ENCODE measurements at places on chromosomes 2 and 18.

- DNase-seq = no peak
These were observed 293.6 kb upstream of the TNP1 start for GRCh38 chr2:217153510-217153909.

- DNase-seq = no peak
These were observed 626.8 kb upstream of the ZEB2 start for GRCh38 chr2:145146691-145147090.

DNA sequence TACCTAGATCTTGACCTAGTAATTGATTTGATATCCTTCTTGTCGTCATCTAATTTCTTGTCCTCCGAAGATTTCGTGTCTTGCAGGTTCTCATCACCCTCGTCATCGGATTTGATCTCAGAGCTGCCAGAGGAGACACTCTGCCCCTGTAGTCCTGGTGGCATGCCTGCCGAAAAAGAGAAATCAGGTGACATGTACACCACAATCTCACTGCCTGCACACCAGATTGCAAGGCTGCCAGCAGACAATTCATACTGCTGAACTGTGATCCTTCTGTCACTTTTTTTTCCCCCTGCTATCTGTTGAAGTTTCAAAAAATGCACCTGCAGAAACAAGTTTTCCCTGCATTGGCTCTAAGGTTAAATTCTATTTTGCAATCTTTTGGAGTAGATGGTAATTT lies 273.2 kb upstream of the CCDC68 start:
- DNase-seq = no peak

DNA sequence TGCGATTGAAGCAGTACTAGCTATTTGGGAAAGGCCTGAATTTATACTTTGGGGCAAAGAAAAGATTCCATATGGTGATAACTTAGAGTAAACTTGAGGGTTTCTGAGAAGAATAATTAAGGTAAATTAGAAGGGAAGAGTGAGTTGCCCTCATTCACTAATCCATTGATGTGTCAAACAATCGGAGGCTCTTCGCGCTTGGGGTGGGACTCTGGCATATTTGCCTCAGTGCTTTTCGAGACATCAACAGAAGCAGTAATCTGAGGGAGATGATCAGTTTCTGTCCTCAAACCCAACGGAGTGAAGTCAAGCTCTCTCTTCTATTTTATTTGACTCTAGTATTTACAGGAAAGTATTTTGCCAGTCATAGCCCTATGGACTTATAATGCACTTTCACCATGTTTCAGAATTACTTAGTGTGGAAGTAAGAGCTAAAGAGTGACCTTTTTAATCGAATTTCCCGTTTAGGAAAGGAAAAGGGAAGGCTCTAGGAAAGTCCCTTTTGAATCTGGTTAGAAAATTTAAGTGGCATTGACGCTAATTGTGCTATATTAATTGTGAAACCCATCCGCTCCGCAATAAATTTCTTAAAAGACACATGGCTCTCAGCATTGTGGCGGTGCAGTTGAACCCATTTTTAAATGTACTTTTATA lies 1.3 kb downstream of the RAB10 start:
- DNase-seq = no peak

DNA sequence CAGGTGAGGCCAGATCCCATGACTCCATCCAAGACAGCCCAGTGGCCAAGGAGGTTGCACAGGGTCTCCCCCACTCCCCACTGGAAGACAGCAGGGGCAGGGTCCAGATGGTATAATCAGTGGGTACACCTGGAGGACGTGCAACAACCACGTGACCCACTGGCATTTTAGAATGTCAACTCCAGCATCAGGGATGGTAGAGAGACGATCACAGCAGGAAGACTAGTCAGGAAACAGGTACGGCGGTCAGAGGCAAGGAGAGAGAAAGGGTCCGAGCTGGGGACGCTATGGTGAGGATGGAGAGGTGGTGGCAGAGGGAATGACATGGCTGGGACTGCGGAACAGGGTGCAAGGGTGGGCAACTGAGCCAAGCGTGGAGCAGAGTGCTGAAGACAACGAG lies 23.0 kb downstream of the SERTAD2 start:
- no peak for DNase-seq

GRCh38 chr2:110869472-110870446 lies 137.4 kb downstream of the ACOXL start:
- peak; percentile 37 for DNase-seq

DNA sequence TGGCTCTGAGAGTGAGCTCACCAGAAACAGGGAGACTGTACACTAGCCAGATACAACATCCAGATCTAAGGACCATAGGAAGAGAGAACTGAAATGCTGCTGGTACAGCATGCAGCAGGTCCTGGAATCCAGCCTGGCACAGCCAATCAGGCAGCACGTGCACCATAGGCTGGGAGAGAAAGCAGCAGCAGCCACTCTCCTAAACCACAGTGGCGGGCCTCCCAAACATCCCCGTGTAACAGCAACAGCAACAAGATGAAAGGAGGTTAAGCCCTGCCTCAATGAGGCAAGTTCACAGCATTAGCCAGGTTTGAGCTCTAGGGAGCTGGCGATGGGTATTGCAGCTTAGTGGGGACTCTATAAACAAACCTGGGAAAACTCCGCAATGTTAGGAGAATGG lies 192.0 kb downstream of the EPHA4 start:
- DNase-seq = no peak

- peak; percentile 92 for DNase-seq
These were observed 49.3 kb downstream of the ALPK2 start for GRCh38 chr18:58579561-58580047.

- DNase-seq = no peak
These were observed 57.3 kb downstream of the CCDC74A start for GRCh38 chr2:131584940-131585339.

DNA sequence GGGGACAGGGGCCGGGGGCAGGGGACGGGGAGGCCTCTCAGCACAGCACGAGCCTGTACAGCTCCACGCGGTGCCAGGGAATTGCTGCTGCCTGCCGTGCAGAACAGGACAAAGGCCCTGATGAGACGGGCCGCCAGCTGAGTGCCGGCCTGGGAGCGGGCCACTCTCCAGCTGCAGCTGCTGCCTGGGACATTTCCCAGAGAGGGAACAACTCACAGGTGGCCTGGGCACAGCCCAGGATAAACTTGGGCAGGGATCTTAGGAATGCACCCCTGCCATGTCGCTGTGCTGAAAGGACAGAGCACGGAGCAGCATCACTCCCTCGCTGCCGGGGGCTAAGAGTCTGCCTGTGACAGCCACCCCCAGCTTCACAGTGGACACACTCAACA lies 38.8 kb downstream of the CENPO start:
- no peak for DNase-seq
